Activated CD8-positive, alpha-beta T cell treated with anti-CD3 and anti-CD28 coated beads for 36 hours (primary cell): ENCODE measurements at places on chromosomes 2 and 18.

DNA sequence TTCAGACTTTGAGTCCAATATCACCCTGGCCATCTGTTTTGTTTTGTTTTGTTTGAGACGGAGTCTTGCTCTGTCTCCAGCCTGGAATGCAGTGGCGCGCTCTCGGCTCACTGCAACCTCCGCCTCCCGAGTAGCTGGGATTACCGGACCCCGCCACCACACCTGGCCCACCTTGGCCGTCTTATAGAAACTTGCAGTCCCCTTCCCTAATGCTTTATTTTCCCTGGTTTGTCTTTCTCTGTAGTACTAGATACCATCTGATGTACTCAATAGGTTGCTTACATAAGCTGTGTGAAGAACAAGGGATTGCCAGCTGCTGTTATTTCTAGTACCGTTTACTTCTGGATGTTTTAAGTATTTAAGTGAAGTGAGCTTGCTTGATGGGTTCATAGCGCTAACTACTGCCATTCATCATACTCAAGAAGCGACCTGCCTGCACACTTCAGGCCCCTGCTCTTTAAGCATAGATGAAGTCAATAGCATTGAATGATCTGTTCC lies 1.2 kb downstream of the RPL31 start:
- no peak for DNase-seq

- DNase-seq = no peak
These were observed 5.3 kb upstream of the IL36G start for GRCh38 chr2:112972423-112973086.

DNA sequence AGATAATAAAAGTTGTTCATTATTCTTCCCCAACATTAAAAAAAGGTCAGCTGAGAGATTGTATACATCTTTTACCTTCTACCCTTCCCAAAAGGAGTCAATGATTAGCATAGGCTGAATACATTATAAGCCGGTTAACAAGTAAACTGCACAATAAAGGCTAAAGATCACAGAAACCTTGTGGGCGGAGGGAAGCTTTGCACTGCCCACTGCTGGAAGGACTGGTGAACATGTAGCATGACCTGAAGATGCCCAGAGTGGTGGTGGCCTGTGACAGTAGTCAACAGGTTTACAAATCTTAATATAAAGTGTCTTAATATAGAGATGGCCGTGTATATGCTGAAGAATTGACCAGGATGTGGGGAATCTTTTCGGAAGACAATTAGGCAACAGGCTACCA lies 35.6 kb downstream of the ARL5A start:
- no peak for DNase-seq

DNA sequence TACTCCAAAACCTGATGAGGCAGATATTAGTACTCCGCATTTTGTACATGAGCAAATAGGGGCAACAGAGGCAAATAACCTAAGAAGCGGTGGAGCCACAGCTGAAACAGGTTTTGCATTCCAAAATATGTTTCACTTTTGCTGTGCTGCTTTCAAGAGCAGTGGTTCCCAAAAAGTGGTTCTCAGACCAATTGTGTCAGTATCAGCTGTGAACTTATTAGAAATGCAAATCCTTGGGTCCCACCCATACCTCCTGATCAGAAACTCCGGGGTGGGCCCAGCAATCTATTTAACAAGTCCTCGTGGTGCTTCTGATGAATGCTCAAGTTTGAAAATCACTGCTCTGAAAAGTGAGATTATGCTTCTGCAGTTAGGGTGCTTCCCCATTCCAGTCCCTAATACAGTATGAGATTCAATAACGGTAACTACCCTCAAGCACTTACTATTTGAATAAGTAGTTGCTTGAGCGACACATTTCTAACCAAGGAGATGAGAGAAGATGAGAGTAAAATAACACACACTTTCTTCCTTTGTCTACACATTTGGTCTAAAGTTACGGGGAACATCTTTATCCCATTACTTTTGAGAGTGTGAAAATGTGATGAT lies 17.8 kb upstream of the TCF4 start:
- DNase-seq = no peak

GRCh38 chr2:104476075-104476474 lies 377.8 kb upstream of the POU3F3 start:
- no peak for DNase-seq

- peak; percentile 48 for DNase-seq
These were observed 456.3 kb downstream of the DLGAP1 start for GRCh38 chr18:3998698-3999333.

DNA sequence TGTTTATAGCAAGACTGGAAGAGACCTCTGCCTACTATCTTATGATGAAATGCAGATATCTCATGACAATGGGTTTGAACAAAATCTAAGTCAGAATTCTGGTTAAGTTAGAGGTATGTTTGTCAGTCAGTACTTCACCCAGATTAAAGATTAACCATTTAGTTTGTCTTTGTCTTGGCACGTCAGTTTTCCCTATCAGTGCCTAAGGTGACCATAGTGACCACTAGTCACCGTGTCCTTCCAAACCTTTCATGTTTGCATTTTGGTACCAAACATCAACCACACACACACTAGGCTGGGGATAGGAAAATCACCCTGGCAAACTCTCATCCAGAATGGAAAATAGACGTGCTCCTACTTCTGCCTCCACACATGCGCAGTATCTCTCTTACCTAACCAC lies 248.9 kb downstream of the PIEZO2 start:
- DNase-seq = no peak

DNA sequence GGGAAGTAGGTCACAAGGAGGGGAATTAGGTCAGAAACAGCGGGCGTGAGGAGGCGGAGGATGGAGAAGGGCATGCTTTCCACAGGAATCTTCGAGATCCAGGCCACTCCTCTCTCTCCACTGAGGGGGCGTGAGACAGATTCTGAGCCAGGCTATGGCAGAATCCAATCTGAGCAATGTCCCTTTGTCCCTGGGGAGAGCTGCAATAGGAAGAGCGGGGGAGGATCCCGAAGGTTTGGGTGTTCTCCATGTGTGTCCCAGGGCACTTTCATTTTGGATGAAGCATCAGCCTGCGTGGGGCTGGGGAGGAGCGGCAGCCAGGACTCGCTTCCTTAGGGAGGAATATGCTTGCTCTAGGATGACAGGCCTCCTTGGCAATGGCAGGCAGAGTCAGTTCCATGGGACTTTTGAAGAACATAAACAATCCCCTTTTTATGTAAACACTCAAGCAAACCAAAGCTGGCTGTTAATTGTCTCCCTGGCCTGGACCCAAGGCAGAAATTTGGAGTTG lies 84.0 kb downstream of the LIPG start:
- DNase-seq = no peak

DNA sequence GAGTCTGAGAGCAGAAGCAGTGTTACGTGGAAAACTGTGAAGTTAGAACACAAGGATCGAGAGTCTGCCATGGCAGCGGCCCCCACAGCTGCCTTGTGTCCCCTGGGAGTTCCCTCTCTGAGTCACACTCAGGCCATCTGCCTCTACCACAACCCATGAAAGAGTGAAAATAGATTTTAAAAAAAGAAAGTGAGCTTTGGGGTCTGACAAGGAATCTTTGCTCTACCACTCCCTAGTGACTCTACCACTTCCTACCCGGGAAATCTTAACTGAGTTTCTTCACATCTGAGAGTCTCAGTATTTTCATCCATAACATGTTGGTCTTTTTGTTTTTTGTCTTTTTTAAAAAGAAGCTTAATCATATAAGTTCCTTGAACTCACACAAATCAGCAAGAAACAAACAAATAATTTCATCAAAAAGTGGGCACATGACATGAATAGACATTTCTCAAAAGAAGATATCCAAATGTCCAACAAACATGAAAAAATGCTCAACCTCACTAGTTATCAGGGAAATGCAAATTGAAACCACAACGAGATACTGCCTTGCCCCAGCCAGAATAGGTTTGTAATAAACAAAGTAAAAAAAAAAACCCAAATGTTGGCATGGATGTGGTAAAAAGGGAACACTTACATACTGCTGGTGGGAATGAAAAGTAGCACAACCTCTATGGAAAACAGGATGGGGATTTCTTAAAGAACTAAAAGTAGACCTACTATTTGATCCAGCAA lies 2.4 kb upstream of the MSGN1 start:
- no peak for DNase-seq

DNA sequence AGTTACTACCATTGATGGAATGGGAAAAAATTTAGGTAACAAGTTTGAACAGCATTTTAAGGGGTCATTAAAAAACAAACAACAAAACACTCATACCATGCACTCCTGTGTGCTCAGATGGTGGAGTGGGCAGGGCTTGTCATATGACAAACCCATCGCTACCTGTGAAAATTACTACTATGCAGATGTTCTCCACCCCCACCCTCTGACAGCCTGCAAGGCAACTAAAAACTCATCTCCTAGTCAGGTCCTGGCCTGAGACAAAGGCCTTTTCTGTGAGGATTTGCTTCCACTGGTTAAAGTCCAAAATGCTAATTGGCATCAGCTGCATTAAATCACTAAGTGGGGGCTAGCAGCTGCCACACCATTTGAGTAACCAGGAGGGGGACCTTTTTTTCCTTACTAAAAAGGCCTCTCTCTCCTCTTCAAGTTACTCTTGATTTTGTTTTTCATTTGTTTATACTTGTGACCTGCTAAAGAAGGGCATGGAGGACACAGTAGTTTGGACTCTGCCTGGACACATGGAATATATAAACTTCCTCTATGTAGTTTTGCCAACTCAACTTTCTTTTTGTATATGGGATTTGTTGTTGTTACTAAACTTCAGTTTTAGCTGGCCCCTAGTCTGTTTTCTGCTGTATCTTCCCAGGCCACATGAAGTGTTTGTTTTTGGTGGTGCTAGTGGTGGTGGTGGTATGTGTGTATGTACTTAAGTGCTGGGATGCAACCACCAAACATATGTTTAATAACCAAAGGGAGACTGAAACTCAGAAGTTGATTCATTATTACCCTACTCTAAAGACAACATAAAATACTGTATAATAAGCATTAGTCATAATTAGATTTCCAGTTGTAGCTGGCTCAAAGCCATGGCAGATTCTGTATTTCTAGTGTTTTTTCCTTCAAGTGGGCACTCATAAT lies 121.3 kb downstream of the MAP4K4 start:
- peak; percentile 27 for DNase-seq

DNA sequence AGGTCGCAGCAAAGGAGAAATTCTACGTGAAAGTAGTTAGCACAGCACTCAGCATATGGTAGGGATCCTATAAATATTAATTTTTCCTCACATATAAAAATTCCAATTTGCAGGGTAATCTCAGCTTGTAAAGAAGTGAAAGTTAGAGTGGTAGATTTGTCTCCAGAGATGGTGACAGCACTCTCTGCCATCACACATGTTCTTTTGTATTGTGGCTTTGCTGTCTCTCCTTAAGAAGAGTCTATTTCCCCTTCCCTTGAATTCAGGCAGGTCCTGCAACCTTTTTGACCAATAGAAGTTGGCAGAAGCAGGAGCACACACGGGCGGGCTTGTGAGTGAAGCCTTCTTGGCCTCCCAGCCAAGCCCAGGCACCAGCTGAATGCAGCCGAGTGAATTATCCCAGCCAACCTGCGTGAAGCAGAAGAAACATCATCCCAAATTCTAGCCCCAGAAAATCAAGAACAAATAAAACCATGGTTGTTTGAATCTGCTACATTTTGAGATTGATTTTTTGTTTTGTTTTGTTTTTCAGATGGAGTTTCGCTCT lies 107.8 kb upstream of the COPS8 start:
- DNase-seq = no peak

GRCh38 chr2:84880645-84881521 lies at the start of gene TRABD2A:
Gene TRABD2A, minus strand, starts transcription at chr2:84881084. Its CDS starts 45 bp downstream, at chr2:84881039.
- DNase-seq = peak; percentile 86

GRCh38 chr2:57497489-57498096 lies 549.0 kb upstream of the VRK2 start:
- DNase-seq = peak; percentile 53

GRCh38 chr2:67039517-67040103 lies 357.5 kb upstream of the ETAA1 start:
- DNase-seq = no peak

DNA sequence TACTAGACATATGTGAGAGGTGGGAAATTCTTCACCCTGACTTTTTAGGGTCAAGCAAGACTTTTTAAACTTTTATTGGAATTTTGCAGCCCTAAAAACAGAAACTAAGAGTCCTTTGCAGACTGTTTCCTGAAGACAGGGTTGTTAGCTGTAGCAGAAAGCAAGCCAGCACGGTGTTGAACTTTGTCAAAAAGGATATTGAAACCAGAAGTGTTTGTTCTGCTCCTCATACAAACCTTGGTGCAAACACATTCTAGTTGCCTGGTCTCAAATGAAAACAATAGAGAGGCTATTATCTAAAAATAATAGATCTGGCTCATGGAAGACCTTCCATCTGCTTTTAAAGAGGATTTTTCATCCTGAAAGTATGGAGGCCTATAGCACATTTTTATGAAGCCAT lies 65.8 kb upstream of the IGFBP5 start:
- no peak for DNase-seq

DNA sequence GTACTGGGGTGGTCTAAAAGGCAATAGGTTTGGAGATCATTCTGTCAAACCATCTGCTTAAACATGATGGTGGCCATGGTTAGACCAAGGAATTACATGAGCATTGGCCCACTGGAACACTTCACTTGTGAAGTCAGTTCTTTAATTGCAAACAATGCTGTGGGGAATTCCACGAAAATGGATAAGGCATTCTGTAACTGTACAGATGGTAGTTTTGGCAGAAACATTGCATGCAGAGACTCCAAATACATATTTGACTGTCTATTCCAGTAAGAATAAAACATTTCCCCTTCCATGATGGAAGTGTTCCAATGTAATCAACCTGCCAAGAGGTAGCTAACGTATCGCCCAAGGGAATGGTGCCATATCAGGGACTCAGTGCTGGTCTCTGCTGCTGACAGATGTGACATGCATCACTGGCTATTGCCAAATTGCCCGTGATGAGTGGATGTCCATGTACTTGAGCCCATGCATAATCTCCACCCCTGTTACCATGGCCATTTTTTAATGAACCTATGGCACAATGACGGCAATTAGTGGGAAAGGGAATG lies 417.9 kb downstream of the CDH7 start:
- DNase-seq = no peak

DNA sequence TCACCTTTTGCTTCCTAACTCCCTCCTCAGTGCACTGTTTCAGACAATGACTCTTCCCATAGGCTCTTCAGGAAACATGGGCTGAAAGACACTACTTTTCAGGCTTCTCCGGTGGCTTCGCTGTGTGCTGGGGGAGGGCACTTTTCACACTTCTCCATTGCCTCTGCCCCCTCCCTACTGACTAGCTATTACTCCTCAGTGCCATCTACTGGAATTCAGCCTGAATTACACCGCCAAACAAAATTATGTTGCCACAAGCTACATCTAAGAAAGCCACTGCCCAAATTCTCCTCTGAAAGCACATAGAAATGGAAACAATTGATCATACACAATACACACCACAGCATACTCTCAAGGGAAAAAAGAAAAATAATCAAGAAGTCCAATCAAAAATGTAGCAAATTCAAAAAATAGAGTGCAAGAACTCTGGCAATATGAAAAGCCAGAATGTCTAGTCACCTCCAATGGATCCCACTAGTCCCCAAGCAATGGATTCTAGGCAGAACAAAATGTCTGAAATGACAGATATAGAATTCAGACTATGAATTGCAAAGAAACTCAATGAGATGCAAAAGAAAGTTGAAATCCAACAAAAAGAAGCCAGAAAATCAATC lies 1139.4 kb upstream of the GYPC start:
- DNase-seq = peak; percentile 8

- no peak for DNase-seq
These were observed 38.5 kb downstream of the PARD3B start for GRCh38 chr2:204583773-204584172.

GRCh38 chr2:170842785-170843184 lies 26.1 kb downstream of the GAD1 start:
- DNase-seq = no peak

- DNase-seq = no peak
These were observed 186.8 kb downstream of the LTBP1 start for GRCh38 chr2:33133454-33133952.

GRCh38 chr18:40935423-40935822 lies 1019.6 kb upstream of the PIK3C3 start:
- DNase-seq = no peak

GRCh38 chr18:47809420-47809819 lies 121.0 kb downstream of the SMAD2 start:
- no peak for DNase-seq
